ENCODE measurements at places on chromosomes 2 and 18. TPM values are rescaled to one million over a fixed set of nuclear protein-coding genes. Genes with fewer than 3 reads are reported as not detected.

Gene SERPINB11
- total RNA-seq = not detected

Gene UPP2
- total RNA-seq = not detected

- no peaks in the 10 kb centered on the region for H3K27me3 ChIP-seq
- DNase-seq = no peak
- H3K4me1 ChIP-seq = no peaks in the 10 kb centered on the region
- H3K36me3 ChIP-seq = no peaks in the 10 kb centered on the region
These were observed 572.3 kb downstream of the PLCL1 start for GRCh38 chr2:198376677-198377076.

- peaks cover 2% of the 10 kb centered on the region for H3K4me1 ChIP-seq
- DNase-seq = no peak
- H3K27me3 ChIP-seq = no peaks in the 10 kb centered on the region
- H3K36me3 ChIP-seq = no peaks in the 10 kb centered on the region
- no peak overlapping the region for H3K27ac ChIP-seq
- no peak overlapping the region for H3K4me3 ChIP-seq
These were observed 29.5 kb upstream of the BZW1 start for GRCh38 chr2:200782251-200782650.

DNA sequence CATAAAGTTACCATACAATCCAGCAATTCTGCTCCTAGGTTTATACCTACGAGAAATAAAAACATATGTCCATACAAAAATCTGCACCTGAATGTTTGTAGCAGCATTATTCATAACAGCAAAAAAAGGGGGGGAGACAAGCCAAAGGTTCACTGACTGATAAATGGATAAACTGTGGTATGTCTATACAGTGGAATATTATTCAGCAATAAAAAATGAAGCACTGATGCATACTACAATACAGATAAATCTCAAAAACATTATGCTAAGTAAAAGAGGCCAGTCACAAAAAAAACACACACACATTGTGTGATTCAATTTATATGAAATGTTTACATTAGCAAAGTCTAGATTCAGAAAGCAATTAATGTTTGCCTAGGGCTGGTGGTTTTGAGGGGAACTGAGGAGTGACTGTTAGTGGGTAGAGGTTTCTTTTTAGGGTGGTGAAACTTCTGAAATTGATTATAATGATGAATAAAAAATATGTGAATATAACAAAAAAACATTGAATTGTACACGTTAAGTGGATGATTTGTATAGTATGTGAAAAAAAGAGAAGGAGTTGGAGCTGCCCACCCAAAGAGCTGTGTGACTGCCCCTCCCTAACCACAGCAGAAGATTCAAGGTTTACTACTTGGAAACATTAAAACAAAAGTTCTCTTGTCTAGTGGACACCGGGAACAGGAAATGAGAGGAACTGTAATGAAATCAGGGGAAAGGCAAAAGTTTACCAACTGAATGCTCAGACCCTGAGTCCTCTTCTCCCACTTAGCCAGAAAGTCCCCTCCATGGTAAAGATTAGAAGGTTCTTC is 13.4 kb downstream of the COLEC12 start:
- H3K27ac ChIP-seq = no peak overlapping the region
- no peak for DNase-seq
- H3K27me3 ChIP-seq = no peaks in the 10 kb centered on the region
- no peaks in the 10 kb centered on the region for H3K36me3 ChIP-seq
- H3K4me1 ChIP-seq = no peaks in the 10 kb centered on the region
